EH (cell line): ENCODE measurements at places on chromosomes 2 and 18.

GRCh38 chr2:51581636-51582267, 549.8 kb upstream of the NRXN1 start:
- no peak for DNase-seq

DNA sequence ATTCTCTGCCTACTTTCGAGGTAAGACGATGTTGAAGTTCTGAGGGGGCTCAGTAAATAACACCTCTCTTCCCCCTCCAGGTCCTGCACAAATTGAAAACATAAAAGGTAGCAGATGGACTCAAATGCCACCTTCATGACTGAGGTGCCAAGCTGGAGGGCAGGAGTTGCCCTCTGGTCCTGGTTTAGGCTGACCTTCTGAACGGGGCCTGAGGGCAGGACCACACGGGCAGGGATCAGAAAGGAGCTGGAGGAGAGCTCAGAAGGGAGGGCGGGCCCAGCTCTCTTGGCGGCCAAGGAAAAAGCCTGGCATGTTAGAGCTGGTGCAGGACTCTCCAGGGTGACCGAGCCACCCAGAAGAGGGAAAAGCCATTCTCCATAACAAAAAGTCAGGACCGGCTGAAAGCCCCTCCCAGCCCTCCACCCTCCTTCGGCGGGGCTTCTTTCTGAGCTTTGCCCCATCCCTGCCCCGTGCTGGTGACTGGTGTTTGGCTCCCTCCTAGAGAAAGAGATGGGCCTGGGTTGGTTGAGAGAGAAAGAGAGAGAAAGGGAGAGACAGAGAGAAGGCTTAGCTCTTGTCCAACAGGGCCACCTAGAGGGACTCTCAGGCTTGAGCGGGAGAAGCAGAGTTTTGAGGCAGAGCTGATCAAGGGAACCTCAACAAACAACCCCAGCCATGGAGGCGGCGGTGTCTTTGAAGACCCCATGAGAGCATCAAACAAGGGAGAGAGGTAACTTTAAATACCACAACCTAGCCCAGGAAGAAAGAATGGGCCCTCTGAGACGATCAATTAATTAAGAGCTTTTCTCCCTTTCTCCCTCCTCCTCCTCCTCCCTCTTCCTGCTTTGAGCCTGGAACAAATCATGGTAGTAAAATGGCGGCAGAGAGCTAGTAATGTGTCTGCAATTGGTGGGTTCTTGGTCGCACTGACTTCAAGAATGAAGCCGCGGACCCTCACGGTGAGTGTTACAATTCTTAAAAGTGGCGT, 50.8 kb downstream of the WIPF1 start:
- peak; percentile 65 for DNase-seq

DNA sequence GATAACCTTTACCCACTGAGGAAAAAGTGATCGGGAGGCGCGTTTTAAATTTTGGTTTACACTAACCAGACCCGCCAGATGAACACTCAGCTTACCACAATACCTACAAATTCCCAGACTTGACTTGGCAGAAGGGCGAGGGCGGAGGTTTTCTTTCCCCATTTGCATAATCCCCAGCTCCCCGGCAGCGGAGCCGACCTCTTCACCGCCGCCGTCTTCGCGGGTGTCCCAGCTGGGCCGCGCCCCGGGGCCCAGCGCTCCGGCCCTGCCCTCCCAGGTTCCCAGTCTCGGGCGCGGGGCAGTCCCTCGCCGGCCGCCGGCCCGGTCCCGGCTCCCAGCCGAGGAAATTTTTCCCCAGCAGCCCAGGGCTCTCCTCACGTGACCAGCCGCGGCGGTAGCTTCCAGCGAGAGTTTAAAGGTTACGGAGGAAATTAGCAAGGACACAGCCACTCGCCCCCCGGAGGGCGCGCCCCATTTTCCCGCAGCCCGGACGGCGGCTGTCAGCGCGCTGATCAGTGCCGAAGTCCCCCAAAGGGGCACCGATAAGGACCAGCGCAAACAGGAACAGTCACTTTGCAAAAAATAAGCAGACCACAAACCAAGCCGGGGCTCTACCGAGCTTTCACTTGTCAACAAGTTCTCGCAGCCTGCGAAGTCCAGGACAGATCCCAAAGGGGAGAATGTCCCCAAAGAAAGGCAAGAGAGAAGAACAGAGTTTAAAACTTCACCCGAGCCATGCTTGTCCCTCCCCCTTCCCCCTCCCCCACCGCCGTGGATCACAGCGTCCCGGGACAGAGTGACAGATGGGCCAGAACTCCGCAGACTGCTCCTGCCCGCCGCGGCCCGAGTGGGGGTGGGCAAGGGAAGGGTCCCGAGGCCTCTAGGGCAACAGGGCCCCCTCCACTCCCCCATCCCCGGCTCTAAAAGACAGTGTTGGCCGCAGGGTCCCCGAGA, 1.3 kb upstream of the PRKCE start:
- peak; percentile 61 for DNase-seq

DNA sequence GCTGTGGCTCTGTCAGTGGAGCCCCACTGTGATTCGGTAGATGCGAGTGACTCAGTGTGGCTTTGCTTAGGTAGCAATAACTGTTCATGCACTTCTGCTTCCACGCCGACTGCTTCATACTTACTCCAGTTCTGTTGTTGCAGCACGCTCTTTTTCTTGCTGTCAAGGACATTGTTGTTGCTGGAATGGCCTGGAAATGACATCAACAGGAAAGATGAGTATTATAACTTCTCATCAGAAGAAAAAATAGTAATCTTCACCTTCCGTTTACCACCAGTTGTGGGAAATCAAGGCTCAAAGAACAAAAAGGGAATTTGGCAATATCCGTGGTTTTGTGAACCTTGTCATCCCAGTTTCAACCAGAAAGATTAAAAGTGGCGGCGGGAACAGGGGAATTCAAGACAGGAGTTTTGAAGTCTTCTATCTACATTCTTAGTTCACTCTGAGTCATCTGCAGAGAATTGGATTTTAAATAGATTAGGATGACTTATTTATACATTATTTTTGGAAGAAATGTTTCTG, 8.3 kb downstream of the TM4SF20 start:
- peak; percentile 83 for DNase-seq

DNA sequence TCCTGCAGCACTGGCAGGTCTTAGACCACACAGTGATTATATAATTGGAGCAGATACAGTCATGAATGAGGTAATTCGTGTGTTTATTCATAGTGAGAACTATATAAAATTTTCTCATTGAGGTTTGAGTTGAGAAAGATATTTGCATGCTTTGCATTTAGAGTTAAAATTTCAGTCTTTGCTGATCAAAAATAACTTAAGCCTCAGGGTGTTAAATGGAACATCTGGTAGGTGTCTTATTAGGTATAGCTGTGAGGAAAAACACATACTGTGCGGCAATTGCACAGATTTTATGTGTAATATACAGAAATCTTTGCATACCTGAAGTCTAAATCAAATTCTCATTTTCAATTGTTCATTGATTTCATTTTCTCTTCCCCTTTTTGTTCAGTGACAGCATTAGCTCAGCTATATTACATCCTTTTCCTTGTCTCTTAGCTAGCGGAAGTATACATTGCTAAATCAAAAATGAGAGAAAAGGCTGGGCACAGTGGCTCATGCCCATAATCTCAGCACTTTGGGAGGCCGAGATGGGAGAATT, 21.2 kb downstream of the GORASP2 start:
- no peak for DNase-seq
